Left ventricle myocardium superior (tissue), 1 donor: ENCODE measurements at places on chromosomes 4 and X.

- DNase-seq = no peak
Observed at GRCh38 chr4:14446904-14447303, 555.4 kb upstream of the CPEB2 start.

DNA sequence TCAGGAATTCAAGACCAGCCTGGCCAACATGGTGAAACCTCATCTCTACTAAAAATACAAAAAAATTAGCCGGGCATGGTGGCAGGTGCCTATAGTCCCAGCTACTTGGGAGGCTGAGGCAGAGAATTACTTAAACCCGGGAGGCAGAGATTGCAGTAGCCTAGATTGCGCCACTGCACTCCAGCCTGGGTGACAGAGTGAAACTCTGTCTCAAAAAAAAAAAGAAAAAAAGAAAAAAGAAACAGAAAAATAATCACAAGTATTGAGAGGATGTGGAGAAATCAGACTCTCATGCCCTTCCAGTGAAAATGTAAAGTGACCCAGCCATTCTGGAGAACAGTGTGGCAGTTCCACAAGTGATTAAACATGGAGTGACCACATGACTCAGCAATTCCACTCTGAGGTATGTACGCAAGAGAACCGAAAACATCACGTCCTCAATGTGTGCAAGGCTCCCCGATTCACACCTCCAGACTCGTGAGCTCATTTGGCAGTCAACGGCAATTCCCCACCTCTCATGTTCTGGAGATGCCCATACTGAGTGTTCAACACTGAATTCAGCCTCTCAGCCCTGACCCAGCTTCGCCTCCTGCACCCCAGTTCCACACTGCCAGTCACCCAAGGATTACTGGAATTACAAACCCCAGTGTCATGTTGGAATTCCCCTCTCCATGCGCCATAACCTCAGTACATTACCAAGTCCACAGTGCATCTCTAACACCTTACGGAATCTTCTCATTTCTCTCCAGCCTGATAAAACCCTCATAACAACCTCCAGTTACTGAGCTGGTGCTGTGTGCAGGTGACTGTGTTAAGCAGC lies 21.1 kb downstream of the ACOX3 start:
- DNase-seq = no peak

DNA sequence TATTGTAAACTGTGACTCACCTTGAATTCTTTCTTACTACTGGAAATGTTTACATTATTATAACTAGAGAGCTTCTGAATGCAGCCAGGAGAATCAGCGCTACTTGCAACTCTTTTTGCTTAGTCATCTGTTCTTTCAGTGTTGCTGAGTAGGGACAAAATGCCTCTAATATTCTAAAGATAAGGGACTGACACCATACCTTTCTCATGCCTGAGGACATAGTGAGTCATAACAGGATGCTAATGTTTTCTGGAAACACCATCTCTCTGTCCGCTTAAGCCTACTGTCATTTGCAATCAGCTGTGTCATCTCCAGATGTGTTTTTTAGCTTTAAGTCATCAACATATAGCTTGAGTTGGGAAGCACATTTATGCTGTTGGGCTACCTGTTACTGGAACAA lies 108.3 kb downstream of the QRFPR start:
- no peak for DNase-seq

GRCh38 chrX:26597981-26598380 lies 382.0 kb downstream of the MAGEB5 start:
- DNase-seq = no peak

DNA sequence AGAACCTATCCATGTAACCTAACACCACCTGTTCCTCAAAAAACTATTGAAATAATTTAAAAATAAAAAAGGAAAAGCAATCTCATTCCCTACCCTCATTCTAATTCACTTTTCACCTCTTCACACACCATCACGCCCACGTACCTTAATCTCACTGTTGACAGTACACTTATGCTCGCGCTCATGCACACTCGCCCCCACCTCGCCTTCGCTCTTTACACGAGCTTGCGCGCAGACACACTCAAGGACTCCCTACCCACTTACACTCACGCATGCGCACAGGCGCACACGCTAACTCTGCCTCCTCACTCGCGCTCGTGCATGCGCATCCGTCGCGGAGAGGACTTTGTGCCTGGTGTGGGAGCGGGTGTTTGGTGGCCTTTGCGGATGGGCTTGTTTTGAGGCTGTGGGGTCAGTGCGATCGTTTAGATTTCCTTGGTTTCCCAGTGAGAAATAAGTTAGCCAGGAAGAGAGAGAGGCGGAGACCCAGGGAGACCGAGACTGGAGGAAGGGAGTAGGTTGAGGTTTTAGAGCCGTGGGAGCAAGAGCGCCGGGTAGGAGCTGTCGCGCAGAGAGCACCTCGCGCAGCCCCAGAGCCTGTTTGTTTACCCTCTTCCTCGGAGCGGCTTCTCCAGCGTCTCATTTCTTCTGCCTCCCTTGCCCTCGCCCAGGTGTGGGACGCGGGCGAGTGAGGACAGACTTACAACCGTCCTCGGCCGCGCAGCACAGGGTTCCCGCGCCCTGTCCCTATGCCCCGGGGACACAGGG lies 8.1 kb upstream of the GSX2 start:
- peak; percentile 92 for DNase-seq

DNA sequence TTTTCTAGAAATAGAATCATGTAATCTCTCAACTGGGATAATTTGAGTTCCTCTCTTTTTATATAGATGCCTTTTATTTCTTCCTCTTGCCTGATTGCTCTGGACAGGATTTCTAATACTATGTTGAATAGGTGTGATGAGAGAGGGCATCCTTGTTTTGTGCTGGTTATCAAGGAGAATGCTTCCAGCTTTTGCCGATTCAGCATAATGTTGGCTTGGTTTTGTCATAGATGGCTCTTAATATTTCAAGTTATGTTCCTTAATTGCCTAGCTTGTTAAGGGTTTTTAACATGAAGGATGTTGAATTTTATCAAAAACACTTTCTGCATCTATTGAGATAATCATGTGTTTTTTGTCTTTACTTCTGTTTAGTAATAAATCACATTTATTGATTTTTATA lies 58.7 kb downstream of the TMEM47 start:
- no peak for DNase-seq

DNA sequence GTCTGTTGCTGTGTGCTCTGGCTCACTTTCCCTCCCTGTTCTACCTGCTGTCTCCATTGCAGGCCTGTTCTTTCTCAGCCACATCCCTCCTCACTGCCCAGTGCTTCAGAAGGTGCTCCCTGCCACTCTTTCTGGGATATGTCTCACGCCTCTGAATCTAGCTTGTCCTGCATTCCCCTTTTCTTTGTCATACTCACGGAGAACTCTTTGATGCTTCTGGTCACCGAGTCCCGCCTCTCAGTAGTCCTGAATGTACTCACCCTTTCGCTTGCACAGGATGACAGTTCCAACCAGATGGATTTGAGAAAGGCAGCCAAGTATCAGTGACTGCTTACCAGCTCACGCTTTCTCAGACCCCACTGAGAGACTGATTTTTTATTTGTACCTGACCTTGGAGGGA lies 65.2 kb upstream of the TLR2 start:
- no peak for DNase-seq

GRCh38 chr4:77375866-77376607 lies 219.0 kb downstream of the CCNG2 start:
- DNase-seq = no peak

GRCh38 chrX:54786967-54787366 lies 11.1 kb downstream of the ITIH6 start:
- DNase-seq = no peak

DNA sequence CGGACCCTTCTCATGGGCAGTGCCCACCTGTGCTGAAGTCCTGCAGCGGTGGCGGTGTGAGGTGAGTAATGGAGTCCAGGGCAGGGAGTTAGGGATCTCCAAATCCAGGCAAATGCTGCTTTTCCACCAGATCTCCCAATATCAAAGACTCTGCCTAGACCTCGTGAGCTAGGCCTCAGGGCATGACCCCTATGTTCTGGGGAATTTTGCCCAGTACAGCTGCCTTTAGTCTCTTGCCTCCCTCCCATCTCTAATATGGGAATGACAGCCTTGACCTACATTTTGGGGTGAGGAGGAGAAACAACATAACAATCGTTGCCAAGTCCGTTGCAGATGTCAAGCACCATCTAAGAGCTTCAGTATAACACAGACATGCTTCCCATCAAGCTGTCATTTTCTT lies 7.3 kb downstream of the PAK3 start:
- DNase-seq = no peak

GRCh38 chr4:168317621-168318020 lies 931 bp downstream of the DDX60 start:
- DNase-seq = no peak

- DNase-seq = no peak
Observed at GRCh38 chrX:153867671-153868070, 18.3 kb downstream of the L1CAM start.

- DNase-seq = no peak
Observed at GRCh38 chr4:43682551-43682950, 766.1 kb downstream of the KCTD8 start.

DNA sequence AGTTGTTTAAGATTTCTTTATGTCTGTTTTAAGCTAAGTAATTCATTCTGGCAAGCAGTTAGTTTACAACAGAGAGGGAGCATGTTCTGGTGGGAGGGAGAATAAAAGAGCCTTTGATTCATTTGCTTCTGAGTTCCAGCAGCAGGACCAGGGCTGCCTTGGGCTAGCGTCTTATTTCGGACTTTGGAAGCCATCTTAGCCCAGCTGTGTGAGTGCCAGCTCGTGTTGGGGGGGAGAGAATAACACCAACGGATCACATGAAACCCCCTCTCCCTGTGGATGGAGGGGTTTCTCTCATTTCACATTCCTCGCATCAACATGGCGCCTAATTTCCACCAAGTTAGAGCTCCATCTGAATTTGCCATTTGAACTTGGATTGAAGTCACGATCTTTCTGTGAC lies 7.4 kb downstream of the GAB1 start:
- no peak for DNase-seq

DNA sequence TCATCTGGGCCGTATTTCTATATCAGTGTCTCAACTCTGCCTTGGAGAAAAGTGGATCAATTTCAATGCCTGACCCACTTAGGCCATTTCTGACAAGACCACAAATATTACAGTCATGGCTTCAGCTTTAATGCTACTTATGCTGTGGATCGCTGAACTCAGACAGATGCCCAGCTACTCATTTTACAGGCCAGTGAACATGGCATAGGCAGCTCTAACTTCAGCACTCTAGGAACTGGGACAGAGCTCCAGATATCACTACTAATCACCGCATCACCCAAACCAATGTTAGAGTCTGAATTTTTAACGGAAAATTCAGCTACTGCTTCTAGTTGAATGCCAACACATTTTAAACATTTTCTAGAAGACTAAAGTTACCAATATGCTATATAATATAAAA lies 809.6 kb upstream of the FRG1 start:
- DNase-seq = no peak

DNA sequence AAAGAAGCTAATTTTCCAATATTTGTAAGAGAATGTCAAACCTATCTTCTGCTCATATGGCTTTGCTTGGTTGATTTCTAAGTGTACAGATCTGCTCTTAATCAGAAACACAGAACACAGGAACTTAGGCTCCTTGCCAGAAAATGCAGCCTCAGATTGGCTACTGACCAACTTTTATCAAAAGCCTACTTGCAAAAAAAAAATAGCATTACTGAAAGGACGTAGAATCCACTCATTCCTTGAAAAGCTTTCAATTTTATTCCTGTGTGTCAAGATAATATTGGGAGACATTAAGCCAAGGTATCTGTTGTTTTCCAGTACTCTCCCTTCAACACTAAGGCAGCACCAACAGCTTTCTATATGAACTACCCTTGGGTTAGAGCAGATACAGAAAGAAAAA lies 127.6 kb upstream of the INTU start:
- no peak for DNase-seq

- DNase-seq = no peak
Observed at GRCh38 chr4:80307774-80308465, 27.6 kb upstream of the CFAP299 start.

- DNase-seq = peak; percentile 63
Observed at GRCh38 chrX:46912603-46913491, 626 bp downstream of the JADE3 start.

DNA sequence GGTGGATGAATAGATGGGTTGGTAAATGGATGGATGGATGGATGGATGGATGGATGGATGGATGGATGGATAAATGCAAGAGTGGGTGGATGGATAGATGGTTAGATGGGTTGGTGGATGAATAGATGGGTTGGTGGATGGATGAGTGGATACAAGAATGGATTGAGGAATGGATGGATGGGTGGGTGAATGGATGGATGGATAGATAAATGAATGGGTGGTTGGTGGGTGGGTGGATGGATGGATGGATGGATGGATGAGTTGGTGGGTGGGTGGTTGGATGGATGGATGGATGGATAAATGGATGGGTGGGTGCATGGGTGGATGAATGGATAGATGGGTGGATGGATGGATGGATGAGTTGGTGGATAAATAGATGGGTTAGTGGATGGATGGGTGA lies 13.8 kb upstream of the CRLF2 start:
- no peak for DNase-seq

DNA sequence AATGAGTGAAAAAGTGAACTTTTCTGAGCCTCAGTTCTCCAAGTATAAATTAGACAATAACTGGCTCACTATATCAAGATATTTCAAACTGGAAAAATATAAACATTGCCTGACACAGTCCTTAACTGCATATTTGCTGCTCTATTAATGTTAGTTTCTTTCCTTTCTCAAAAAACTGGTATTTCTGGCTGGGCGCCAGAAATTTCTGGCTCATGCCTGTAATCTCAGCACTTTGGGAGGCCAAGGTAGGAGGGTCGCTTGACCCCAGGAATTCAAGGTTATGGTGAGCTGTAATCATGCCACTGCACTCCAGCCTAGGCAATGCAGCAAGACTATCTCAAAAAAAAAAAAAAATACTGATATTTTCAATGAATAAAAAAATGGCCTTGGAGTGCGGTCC lies 227.0 kb downstream of the MAGEB17 start:
- DNase-seq = no peak

GRCh38 chr4:3638080-3638795 lies 106.0 kb upstream of the LRPAP1 start:
- DNase-seq = no peak

DNA sequence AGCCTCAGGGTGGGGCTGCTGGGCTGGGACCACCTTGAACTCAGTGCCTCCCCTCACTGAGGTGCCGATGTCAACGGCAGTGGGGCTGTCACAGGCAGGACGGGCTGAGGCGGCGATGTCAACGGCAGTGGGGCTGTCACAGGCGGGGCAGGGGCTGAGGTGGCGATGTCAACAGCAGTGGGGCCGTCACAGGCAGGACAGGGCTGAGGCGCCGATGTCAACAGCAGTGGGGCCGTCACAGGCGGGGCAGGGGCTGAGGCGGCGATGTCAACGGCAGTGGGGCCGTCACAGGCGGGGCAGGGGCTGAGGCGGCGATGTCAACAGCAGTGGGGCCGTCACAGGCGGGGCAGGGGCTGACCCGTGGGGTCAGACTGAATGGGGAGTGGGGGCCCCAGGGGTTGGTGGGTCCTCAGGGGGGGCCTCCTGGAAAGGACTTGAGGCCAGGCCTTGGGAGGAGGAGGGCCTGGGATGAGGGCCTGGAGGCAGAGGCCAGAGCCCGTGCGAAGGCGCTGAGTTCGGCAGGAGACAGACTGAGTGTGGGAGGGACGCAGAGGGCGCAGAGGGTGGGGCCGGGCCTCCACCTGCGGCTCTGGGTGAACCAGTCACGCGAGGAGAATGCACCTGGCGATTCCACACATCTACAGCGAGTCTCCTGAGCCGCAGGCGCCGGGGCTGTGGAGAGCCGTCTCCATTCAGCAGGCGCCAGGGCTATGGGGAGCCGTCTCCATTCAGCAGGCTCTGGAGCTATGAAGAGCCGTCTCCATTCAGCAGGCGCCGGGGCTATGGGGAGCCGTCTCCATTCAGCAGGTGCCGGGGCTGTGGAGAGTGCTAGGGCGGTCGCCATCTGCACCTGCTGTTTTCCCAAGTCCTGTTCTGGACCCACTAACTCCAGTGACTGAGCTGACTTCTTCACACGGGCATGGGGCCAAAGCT lies 22.9 kb downstream of the ATP5ME start:
- peak; percentile 23 for DNase-seq
